ENCODE measurements at places on chromosomes 5 and 9.

DNA sequence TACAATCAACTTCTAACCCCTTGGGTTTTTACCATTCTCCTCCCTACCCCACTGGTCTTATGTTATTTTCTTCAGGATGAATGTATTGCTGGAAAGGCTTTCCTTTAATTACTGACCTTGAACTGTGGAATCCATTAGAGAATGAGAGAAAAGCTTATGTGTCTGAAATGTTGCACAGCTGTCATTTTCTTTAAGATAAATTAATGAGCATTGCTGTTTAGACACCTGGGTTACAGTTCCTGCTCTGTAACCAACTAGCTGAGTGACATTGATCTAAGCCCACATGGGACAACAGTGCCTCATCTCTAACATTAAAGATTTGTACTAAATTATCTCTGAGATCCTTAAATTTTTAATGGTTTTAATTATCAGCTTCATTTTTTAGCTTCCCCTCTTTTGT, 507.0 kb downstream of the TAF11L14 start:
- DNase-seq = no peak

DNA sequence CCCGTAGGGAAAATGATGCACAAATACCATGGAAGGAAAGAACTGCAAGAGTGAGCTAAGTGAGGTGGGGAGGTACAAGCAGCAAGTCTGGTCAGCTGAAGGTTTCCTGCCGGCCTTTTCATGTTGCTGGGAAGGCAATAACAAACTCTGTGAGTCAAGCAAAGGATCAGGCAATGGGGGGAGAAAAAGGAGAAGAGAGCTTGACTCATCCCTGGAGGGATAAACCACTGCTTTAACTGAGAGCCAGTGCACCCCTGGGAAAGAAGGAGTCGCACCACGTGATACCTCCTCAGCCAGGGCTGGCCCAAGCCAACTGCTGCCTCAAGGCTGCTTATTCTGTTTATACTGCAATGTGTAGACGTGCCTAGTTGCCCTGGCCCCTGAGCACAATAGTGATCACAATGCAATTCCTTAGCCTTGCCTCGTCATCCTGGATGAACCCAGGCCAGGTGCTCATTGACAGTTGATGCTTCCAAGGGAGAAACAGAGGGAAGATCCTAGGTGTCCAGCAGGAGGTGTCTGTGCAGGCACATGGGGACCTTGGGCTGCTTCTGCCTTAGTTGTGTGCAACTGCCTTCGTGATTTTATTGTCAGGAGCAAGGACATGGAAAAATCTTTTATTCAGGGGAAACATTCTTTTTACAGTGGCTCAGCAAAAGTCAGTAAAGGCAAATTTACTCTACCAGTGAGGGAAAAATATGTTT, 203.0 kb upstream of the TUT7 start:
- no peak for DNase-seq

GRCh38 chr9:137083394-137084004, 3.3 kb upstream of the MAN1B1 start:
- DNase-seq = no peak

- DNase-seq = no peak
These were observed 319.9 kb downstream of the SPOCK1 start for GRCh38 chr5:137179203-137179602.

GRCh38 chr5:32794086-32794485, 83.0 kb downstream of the NPR3 start:
- DNase-seq = no peak

DNA sequence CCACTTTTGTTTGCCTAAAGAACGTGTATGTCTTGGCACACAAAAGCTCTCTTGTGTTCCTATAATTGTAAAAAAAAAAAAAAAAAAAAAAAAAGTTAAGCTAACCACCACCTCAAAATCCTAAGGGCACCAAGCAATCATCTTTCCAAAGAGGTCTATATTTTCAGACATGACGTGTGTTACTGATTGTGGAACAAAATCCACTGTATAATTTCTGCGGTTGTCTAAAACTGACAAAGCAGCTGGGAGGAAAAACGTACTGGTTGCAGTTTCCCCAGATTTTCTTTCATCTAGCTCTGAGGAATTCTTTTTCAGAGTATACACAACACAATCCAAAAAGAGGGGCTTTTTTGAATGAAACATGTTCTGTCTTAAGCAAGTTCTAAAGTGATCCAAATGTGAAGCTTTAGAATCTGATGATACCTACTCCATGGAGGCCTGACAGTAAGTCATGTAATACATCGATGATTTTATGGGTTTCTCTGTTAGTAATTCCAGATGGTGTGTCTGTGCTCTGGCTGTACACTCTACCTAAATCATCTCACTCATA, 375.6 kb upstream of the NUDT12 start:
- no peak for DNase-seq

DNA sequence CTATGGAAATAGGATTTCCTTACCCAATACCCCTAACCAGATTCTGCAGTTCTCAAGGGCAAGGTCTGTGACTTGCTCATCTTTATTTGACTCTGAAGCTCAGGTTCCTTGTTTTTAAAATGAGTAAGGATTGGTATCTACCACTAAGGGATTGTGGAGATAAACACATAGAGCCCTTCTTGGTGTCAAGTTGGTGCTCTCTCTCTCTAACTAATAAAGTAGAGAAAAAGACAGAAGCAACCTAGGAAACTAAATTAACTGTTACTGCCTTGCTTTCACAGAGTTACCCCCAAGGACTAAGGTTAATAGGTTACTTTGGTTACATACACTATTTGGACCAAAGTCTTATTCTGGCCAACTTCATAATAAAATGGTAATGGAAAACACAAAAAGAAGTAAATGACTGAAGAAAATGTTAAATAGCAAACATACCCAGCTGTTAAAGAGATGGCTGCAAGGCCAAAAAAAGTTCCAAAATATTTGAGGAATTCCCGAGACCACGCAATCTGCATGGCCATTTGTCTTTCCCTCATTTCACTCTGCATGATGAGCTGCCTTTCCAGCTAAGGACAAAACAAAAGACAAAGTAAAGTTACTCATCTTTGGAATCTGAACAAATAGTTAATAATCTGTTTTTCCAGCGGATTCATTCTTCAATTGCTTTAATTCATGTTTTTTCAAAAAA, 21.8 kb upstream of the RLN1 start:
- no peak for DNase-seq

DNA sequence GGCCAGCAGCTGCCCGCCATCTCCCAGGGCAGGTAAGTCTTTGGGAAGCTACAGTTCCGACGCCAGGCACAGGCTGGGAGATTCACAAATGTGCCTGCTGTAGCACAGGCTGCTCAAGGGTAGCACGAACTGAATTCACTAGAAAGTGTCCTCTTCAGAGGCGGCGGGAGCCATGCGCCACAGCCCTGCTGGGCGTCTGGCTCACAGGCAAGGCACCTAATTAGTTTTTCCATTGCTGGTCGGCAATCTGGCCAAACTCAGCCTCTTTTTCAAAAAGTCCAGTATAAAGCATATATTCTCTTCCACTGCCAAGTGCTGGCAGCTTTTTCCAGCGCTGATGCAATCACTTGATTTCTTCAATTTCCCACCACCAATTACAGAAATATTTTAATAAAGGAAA, 128.9 kb upstream of the RAPGEF1 start:
- DNase-seq = no peak

DNA sequence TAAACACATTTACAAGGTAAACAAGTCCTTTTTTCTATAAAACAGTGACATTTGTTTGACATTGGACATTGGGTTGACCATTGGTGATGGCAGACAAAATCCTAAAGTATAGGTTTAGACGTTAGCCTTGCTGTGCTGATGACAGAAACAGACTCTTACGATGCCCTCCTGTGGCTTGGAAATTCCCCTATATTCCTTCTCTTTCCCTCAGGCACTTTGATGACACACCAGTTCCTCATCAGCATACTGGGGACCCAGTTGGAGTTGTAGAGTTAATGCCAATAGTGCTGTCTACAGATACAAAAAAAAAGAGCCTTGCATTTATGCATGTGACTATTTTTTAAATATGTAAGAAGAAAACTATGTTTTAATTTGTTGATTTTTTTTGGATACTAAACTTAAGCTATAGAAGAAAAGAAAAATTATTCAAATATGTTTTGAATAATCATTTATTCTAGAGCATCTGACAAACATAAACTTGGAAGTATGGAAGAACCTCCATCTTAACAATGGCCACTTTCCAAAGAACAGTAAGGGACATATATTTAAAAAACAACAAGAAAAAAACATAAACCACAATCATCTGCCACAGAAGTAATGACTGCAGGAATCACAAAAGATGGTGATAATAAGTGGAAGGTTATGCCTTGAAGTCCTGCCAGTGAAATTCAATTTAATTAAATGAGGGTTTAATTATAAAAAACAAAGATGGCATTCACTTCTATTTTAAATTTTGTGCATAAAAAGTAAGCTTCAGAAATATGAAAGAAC, 75.6 kb upstream of the SNCAIP start:
- DNase-seq = no peak

GRCh38 chr5:144203750-144204596, 33.3 kb downstream of the KCTD16 start:
- DNase-seq = peak; percentile 54

- no peak for DNase-seq
These were observed 23.3 kb downstream of the KCNMB1 start for GRCh38 chr5:170365831-170366230.

GRCh38 chr5:171882118-171882517, 96.5 kb downstream of the SMIM23 start:
- no peak for DNase-seq

- no peak for DNase-seq
These were observed 84.2 kb upstream of the IER5L start for GRCh38 chr9:129262261-129262660.

DNA sequence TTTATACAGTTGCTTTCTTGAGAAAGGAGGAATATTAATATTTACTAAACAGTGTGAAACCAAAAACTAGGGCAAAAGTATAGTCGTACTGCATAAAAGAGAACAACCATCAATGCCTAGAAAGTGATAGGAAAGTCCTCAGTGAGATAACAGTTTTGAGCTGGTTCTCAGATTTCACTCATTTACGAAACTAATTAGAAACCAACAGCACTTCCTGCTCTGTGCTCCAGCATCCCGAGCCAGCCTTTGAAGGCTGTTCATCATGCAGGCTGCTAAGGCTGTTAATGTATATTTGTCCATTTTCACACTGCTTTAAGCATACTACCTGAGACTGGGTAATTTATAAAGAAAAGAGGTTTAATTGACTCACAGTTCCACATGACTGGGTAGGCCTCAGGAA, 2039.9 kb downstream of the EFNA5 start:
- DNase-seq = no peak

GRCh38 chr5:73940026-73940425, 314.0 kb downstream of the ARHGEF28 start:
- no peak for DNase-seq

Measured in CD4-positive, alpha-beta T cell treated with Interleukin-4 for 4 hours (primary cell).